ENCODE measurements at places on chromosomes 5 and 9.

GRCh38 chr9:122090287-122090883 lies 2.7 kb downstream of the TTLL11 start:
- DNase-seq, result no peak

GRCh38 chr5:44943647-44944046 lies 134.9 kb downstream of the MRPS30 start:
- DNase-seq, result no peak

GRCh38 chr5:156920042-156920860 lies 42.8 kb downstream of the TIMD4 start:
- DNase-seq, result no peak

DNA sequence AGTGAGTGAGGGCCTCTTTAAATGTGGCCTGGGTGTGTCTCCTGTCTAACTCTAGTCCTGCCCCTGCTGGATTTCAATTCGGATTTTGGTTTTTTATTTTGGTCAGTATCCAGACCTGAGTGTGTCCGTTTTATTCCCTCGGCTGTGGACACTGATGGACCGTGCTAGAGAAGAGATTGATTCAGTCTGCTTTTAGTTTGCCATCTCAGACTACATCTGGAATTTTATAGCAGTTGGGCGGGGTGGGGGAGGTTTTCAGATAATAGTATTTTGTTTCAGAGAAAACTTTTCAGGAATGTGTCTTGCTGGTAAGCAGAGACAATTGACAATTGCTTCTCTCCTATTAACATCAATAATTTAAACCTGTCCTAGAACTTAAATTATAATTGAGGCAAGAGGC lies 308.1 kb downstream of the ARHGAP26 start:
- no peak for DNase-seq

DNA sequence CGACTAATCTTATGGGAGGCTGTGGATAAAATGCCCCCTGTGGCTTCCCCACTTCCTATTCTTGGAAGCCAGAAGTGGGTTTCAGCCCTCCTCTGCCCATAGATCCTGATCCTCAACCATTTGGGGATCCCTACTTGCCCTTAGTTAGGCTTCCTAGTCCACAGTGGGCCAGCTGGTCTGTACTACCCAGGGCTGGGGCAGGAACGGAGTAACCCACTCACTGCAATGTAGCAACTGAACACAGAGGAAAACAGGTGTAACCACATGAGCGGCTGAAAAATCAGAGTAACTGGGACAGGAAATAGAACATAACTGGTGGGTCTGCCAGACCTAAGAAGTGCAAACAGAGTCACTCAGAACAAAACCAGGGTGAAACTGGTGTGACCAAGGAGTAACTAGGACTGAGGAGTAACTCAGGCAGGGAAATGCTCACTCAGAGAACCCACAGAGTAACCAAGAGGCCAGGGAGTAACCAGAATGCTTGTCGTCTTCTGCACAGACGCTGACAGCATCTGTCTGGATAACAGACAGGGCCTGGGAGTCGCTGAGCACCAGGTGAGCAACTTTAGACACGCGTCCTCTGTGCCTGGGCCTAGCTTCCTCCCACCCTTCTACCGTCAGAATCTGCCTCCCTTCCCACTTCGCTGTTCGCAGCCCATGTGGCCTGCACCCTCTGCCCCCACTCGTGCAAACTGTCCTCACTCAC lies 1.0 kb downstream of the AQP3 start:
- no peak for DNase-seq

GRCh38 chr9:92440751-92441046 lies 16.4 kb upstream of the OMD start:
- no peak for DNase-seq

DNA sequence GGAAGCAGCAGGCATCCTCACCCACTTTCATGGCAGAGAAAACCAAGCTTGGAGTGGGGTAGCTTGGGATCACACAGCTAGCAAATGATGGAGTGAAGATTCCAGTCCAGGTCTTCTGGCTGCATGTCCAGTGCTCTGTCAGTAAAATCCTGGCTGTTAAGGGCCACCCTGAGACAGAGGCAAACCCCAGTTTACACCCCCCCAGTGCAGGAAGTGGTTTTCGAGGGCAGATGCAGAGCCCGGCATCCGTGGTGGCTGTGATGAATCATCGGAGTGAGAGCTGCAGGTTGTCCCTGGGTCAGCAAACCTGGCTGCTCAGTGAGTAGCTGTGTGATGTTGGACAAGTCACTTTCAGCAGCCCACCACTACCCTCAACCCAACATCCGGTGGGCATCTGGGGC lies 115.4 kb downstream of the RGS3 start:
- DNase-seq, result no peak

GRCh38 chr5:52598968-52599367 lies 188.7 kb upstream of the ITGA1 start:
- no peak for DNase-seq

- DNase-seq, result no peak
These were observed 110.1 kb downstream of the FANCC start for GRCh38 chr9:95207403-95207802.

GRCh38 chr5:32771037-32771436 lies 59.9 kb downstream of the NPR3 start:
- DNase-seq, result no peak

GRCh38 chr9:76322810-76323209 lies 71.4 kb downstream of the RFK start:
- DNase-seq, result no peak

- DNase-seq, result no peak
These were observed 28.7 kb upstream of the FNIP1 start for GRCh38 chr5:131825404-131826013.

GRCh38 chr5:9698125-9698826 lies 68.1 kb upstream of the TAS2R1 start:
- DNase-seq, result no peak

- DNase-seq, result no peak
These were observed 1.4 kb downstream of the SUSD1 start for GRCh38 chr9:112173489-112174221.
